ENCODE measurements at places on chromosomes 11 and 22.

DNA sequence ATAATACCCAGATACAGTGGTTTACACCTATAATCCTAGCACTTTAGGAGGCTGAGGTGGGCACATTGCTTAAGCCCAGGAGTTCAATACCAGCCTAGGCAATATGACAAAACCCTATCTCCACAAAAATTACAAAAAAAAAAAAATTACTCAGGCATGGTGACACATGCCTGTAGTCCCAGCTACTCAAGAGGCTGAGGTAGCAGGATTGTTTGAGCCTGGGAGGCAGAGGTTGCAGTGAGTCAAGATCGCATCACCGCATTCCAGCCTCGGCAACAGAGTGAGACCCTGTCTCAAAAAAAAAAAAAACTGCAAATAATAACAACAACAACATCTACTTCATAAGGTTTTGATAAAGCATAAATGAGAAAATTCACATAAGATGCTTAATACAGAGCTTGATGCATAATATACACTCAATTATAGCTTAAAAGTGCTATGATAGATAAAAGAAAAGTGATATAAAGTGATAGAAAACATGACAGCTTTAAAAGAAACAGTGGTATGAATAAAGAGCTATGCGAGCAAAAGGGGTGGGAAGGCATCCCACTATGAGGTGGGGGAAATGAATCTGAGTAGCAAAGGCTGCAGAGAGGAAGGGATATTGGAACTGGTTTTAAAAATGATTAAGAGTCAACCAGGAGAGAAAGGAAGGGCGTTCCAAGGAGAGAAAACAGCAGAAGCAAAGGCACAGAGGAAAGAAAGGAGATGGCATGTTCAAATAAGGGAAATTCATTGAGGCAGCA lies 197.6 kb downstream of the KIF18A start:
- DNase-seq, result no peak

- DNase-seq, result no peak
Measured at GRCh38 chr11:68780829-68781228, 29.5 kb upstream of the TESMIN start.

DNA sequence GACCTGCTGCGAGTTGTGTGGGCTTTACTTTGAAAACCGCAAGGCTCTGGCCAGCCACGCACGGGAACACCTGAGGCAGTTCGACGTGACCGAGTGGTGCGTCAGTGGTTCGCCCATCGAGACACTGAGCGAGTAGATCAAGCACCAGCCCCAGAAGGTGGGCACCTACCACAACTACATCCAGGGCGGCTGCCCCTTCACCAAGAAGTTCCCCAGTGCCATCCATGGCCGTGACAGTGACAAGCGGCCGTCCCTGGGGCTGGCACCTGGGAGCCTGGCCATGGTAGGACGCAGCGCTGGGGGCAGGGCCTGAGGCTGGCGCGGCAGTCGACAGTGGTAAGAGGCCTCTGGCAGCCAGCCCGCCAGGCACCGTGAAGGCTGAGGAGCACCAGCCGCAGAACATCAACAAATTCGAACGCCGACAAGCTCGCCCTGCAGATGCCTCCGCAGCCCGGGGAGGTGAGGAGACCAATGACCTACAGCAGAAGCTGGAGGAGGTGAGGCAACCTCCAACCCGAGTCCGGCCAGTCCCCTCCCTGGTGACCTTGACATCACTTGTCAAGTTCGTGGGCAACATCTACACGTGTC lies 545.2 kb upstream of the CCDC179 start:
- no peak for DNase-seq

DNA sequence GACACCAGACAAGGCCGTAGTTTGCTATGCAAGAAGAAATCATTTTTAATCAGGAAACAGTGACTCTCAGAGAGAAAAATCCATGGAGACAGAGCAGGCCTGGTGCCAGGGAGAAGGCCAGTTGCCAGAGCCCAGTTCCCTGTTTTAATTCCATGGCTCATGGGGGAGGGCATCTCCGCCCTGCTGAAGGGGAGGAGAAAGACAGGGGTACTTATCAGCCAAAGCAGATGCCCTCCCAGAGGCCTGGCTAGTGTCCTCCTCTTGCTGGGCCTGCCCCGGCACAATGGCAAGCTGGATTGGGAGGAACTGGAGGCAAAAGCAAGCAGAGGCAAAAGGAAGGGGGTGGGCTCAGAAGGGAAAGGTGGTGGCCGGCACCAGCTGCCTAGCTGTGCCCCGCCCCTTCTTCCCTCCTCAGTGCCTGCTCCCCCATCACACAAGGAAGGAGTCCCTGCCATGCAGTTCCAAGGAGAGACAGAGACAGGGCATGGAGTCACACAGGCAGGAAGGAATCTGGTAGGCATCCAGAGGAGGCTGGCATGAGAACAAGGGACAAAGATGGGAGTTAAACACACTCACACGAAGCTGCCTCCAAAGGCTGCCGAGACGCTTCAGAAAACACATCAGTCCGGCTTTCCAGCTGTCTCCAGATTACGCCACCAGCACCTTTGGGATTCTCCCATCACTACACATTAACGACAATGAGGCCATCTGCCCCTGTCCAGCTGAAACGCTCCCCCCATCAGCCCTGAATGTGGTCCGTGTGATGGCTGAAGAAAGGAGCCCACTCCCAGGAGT lies 591.8 kb downstream of the BUD13 start:
- DNase-seq, result no peak

- no peak for DNase-seq
Measured at GRCh38 chr11:68661697-68662603, 22.4 kb upstream of the GAL start.

DNA sequence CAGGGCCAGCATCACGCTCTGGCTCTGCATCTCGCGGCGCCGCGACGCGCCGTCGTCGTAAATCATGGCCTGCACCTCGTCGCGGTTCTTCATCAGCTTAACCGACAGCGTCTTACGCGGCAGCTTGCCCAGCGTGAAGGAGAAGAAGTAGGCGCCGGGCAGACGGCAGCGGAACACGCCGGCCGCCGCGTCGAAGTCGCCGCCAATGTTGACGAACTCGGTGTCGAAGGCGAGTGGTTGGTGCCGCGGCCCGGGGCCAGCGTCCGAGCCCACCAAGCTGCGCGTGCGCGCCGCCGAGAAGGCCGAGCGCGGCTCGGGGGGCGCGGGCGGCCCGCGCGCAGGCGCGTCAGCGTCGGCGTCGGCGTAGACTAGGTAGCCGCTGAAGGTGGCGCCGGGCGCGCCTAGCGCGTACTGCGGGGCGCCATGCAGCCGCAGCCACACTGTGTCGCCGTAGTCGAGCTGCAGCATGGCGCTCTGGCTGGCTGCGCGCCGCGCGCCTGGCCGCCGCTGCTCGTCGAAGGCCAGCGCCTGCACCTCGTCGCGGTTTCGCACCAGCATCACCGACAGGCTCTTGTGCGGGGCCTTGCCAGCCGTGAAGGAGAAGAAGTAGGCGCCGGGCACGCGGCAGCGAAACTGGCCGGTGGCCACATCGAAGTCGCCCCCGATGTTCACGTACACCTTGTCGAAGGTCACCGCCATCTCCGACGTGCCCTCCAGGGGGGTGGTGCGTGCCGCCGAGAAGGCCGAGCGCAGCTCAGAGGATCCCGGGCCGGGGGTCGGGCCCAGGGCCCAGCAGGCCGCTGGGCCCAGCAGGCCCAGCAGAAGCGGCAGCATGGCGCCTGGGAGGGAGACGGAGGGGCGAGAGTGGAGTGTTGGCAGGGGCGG lies 3.7 kb downstream of the FAM180B start:
- no peak for DNase-seq

DNA sequence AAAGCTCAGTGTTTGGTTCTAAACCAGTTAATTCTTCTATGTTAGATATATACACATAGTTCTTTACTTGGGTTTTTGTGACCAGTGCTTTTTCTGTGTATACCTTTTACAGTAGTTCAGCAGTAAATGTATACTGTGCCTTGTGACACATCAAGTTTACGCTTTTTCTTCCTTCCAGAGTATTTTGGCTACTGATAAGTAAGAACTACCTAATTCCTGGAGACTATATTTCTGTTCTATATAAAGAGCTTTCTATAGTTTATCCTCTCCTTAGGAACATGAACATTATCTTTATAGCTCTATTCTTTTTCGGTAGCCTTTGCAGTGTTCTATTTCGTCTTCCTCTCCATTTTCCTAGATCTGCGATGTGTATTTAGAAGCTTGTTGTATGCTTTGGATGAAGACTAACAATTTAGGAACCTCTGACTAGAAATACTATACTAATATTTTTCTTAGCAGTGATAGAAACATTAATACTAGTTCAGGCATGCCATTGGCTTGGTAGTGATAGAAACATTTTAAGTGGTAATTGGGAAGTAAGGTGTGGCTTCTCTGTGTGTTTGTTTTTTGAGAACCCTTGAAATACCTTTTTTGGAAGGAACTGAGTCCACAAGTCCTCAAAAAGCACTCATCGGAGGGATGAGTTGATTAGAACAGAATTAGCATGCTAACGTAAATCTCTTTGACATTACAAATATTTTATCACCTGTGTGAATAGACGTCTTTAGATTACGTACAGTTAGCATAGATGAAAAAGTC lies 74.6 kb downstream of the ARHGEF12 start:
- no peak for DNase-seq

DNA sequence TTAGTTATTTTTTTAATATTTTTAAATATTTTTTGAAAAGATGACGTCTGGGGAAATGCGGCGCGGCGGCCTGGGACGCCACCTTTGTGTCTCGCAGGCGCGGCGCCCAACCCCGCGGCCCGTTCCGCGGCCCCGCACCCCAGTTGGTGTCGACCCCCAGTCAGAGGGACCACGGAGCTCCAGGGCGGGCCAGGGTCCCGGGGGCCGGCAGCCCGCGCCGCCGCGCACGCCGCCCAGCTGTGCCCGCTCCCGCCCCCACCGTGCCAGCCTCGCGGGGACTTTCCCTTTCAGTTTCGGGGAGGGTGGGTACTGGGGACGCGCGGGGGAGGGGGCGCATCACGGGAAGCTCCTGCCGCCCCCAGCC lies 1.6 kb downstream of the CCND1 start:
- no peak for DNase-seq

- no peak for DNase-seq
Measured at GRCh38 chr22:47139013-47139789, 376.8 kb downstream of the TBC1D22A start.

GRCh38 chr11:45332276-45332934 lies 46.3 kb upstream of the SYT13 start:
- peak; percentile 63 for DNase-seq

- DNase-seq, result no peak
Measured at GRCh38 chr11:65967329-65967934, 5.9 kb downstream of the SART1 start.

DNA sequence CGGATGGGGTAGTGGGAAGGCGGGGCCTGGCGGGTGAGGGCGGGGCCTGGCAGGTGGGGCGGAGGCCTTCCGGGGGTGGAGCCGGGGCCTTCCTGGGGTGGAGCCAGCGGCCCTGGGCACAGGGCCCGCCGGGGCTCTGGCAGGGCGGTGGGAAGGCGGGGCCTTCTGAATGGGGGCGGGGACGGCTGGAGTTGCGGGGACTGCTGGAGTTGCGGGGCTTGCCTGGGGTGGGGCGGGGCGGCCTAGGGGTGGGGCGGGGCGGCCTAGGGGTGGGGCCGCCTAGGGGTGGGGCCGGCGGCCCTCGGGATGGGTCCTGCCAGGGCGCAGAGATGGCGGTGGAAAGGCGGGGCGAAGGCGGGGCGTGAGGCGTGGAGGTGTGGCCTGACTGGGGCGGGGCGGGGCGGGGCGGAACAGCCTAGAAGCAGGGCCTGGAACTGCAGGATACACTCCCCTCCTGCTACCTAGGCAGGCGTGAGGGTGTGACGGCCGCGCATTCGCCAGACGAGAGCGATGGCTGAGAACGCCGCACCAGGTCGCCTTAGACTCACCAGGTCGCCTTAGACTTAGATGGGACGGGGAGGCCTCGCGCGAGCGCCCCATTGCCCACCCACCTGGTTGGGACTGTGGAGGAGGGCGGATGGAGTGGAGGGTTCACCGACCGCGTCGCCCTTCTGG lies 19.3 kb downstream of the RRP7A start:
- peak; percentile 80 for DNase-seq

- peak; percentile 55 for DNase-seq
Measured at GRCh38 chr22:30922151-30922611, 46.4 kb downstream of the MORC2 start.

- DNase-seq, result no peak
Measured at GRCh38 chr11:2678396-2678795, 21.4 kb downstream of the KCNQ1OT1 start.

DNA sequence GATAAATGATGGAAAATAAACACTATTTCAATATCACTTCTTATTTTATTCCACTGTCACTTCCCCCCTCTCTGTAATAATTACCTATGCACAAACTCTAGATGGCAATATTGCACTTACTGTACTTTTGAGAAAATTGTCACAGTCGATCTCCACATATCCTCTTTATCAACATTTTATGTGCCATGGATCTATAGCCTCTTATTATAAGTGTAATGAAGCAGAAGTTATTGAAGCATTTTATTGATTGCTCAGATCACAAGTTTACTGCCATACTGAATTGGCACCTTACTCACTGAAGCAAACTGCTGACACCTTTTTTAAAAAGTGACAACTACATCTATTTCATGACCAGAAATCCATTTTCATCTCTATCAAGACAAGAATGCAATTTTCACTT lies 133.4 kb downstream of the DCDC1 start:
- DNase-seq, result no peak

GRCh38 chr11:1435820-1436467 lies 46.2 kb downstream of the BRSK2 start:
- no peak for DNase-seq

- DNase-seq, result no peak
Measured at GRCh38 chr11:123391646-123392348, 38.3 kb upstream of the GRAMD1B start.

DNA sequence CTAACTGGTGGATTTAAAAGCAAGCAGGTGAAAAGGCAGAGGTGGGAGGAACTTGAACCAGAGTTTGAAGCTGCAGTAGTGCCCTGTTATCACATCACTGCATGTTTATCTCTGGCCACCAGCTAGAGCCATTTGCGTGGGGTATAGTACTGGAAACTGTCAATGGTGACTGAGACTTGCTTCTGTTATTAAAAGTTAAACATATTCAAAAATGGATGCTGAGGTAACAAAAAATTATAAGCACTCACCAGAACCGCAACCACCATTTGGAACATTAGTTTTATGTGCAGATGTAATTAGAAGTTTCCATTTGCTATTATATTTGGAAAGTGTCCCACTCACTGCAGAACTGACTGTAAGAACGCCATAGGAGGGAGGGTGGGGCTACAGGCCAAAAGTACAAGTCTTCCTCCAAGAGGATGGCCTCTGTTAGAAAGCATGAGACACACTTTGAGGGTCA lies 1.2 kb upstream of the CD59 start:
- no peak for DNase-seq
